ENCODE measurements at places on chromosomes 1 and 21.

DNA sequence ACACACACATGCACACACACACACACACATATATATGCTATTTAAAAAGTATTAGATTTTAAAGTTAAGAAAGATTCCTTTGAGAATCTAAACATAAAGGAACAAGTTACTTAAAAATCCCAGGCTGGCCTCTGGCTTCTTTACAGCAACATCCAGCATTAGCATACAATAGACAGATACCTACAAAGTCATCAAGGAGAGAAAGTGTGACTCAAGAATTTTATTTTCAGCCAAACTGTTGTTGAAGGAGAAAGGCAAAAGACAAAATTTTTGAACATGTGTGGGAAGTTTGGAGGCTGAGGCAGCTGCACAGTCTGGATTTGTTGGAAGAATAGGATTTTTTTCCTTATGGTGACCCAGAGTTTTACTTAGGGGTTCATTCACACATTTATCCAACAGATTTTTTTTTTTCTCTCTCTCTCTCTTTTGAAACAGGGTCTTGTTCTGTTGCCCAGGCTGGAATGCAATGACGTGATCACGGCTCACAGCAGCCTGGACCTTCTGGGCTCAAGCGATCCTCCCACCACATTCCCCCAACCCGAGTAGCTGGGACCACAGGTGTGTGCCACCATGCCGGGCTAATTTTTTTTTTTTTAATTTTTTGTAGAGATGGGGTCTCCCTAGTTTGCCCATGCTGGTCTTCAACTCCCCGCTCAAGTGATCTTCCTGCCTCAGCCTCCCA, 24.0 kb upstream of the SPOCD1 start:
- H3K27me3 ChIP-seq: no peaks in the 10 kb centered on the region
- no peak for DNase-seq
- no peaks in the 10 kb centered on the region for H3K4me1 ChIP-seq
- no peak overlapping the region for H3K4me3 ChIP-seq
- H3K27ac ChIP-seq: no peak overlapping the region
- H3K36me3 ChIP-seq: no peaks in the 10 kb centered on the region

DNA sequence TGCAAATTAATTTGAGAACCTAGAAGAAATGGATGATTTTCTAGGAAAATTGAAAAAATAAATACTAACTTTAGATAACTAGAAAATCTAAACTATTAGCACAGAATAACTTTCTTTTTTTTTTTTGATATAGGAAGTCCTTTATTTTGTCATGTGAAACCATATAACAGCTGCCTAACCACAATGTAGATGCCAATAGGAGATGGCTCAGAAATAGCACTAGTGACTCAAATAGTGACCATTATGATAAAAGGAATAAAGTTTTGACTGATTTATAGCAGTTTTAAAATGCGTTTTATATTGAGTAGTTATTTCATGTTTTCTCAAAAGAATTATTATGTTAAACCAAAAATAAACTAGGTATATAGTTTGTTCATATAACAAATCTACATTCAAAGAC, 158.0 kb upstream of the CACYBP start:
- no peak overlapping the region for H3K27ac ChIP-seq
- no peaks in the 10 kb centered on the region for H3K27me3 ChIP-seq
- H3K4me3 ChIP-seq: no peak overlapping the region
- H3K36me3 ChIP-seq: no peaks in the 10 kb centered on the region

DNA sequence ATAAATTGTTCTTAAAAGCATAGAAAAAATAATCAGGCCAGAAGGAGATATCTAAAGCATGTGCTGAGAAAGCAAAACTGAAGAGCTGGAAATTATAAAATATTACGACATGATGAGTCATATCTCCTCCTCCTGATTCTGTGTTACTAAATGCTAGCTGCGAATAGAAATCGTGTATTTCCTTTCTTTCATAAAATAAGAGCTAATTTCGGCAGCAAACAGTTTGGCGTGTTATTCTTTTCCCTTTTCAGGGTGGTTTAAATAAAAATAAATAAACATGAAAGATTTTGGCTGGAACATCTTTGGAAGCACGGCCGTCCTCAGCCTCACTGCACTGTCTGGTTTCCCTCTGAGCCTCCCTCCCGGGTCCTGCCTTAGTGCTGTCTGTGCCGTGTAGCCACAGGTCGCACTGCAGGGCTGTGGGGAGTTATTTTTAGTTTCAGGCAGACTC, 56.0 kb downstream of the ADARB1 start:
- H3K27me3 ChIP-seq: no peaks in the 10 kb centered on the region
- peak overlapping the region; percentile 24 for H3K4me3 ChIP-seq
- peaks cover 64% of the 10 kb centered on the region for H3K4me1 ChIP-seq

- DNase-seq: no peak
- H3K4me1 ChIP-seq: no peaks in the 10 kb centered on the region
- no peak overlapping the region for H3K4me3 ChIP-seq
- H3K27me3 ChIP-seq: no peaks in the 10 kb centered on the region
- no peak overlapping the region for H3K27ac ChIP-seq
These were observed 7.8 kb upstream of the CD46 start for GRCh38 chr1:207744000-207744534.

- peaks cover 44% of the 10 kb centered on the region for H3K4me1 ChIP-seq
- no peaks in the 10 kb centered on the region for H3K36me3 ChIP-seq
- H3K27me3 ChIP-seq: no peaks in the 10 kb centered on the region
- H3K4me3 ChIP-seq: peak overlapping the region; percentile 30
These were observed 2.1 kb upstream of the S100A2 start for GRCh38 chr1:153567621-153568366.

GRCh38 chr1:85137660-85138059, 63.2 kb downstream of the SYDE2 start:
- no peak overlapping the region for H3K27ac ChIP-seq
- no peaks in the 10 kb centered on the region for H3K36me3 ChIP-seq

DNA sequence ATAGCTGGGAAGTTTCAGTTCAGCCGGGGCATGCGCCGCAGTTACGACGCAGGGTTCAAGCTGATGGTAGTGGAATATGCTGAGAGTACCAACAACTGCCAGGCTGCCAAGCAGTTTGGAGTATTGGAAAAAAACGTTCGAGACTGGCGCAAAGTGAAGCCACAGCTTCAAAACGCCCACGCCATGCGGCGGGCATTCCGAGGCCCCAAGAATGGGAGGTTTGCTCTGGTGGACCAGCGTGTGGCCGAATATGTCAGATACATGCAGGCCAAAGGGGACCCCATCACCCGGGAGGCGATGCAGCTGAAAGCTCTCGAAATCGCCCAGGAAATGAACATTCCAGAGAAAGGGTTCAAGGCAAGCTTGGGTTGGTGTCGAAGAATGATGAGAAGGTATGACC, 9.9 kb downstream of the POGK start:
- peaks cover 15% of the 10 kb centered on the region for H3K4me1 ChIP-seq
- no peak overlapping the region for H3K27ac ChIP-seq
- peaks cover 60% of the 10 kb centered on the region for H3K36me3 ChIP-seq
- H3K4me3 ChIP-seq: no peak overlapping the region

- H3K4me1 ChIP-seq: peaks cover 59% of the 10 kb centered on the region
- no peaks in the 10 kb centered on the region for H3K36me3 ChIP-seq
- H3K4me3 ChIP-seq: no peak overlapping the region
- H3K27me3 ChIP-seq: peaks cover 46% of the 10 kb centered on the region
- no peak for DNase-seq
These were observed 8.7 kb upstream of the TNFRSF14 start for GRCh38 chr1:2547210-2548067.

GRCh38 chr1:155272466-155273342, 600 bp downstream of the CLK2 start:
- H3K27ac ChIP-seq: peak overlapping the region; percentile 96
- peaks cover 27% of the 10 kb centered on the region for H3K36me3 ChIP-seq
- H3K4me3 ChIP-seq: peak overlapping the region; percentile 75

- H3K27me3 ChIP-seq: no peaks in the 10 kb centered on the region
- DNase-seq: no peak
- no peaks in the 10 kb centered on the region for H3K36me3 ChIP-seq
These were observed 1129.5 kb downstream of the PLA2G4A start for GRCh38 chr1:187958207-187958606.

DNA sequence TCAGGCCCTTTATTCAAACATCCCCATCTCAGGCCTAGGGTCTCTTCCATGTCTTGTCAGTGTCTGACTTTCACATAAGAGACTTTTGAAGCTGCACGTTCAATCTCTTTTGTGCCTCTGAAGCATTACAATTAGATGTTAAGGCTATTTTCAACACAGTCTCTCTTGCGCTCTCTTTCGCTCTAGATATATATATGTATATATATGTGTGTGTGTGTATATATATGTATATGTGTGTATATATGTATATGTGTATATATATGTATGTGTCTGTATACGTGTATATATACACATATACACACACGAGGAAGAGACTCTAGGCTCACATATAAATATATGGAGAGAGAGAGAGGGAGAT, 162.5 kb upstream of the RNPC3 start:
- H3K4me1 ChIP-seq: no peaks in the 10 kb centered on the region
- no peak for DNase-seq
- H3K36me3 ChIP-seq: no peaks in the 10 kb centered on the region
- no peak overlapping the region for H3K27ac ChIP-seq

DNA sequence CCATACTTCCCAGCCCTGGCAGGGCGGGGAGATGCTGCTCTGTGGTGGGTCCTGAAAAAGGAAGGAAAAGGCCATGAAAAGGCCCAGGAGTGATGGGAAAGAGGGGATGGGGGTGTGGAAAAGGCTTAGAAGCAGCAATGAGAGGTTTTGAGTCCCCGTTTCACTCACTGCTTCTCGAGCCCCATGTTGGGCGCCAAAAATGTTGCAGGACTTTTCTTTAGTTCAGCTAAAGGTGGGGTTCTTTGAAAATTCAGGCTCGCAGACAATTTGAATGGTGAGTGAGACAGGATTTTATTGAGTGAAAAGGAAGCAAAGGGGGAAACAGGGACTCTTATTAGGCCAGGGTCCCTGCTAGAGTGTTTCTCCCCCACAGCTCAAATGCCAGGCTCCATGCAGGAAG, 93.1 kb downstream of the MRPS6 start:
- H3K27me3 ChIP-seq: no peaks in the 10 kb centered on the region
- no peak overlapping the region for H3K4me3 ChIP-seq
- H3K4me1 ChIP-seq: no peaks in the 10 kb centered on the region
- peaks cover 29% of the 10 kb centered on the region for H3K36me3 ChIP-seq
- peak; percentile 29 for DNase-seq

DNA sequence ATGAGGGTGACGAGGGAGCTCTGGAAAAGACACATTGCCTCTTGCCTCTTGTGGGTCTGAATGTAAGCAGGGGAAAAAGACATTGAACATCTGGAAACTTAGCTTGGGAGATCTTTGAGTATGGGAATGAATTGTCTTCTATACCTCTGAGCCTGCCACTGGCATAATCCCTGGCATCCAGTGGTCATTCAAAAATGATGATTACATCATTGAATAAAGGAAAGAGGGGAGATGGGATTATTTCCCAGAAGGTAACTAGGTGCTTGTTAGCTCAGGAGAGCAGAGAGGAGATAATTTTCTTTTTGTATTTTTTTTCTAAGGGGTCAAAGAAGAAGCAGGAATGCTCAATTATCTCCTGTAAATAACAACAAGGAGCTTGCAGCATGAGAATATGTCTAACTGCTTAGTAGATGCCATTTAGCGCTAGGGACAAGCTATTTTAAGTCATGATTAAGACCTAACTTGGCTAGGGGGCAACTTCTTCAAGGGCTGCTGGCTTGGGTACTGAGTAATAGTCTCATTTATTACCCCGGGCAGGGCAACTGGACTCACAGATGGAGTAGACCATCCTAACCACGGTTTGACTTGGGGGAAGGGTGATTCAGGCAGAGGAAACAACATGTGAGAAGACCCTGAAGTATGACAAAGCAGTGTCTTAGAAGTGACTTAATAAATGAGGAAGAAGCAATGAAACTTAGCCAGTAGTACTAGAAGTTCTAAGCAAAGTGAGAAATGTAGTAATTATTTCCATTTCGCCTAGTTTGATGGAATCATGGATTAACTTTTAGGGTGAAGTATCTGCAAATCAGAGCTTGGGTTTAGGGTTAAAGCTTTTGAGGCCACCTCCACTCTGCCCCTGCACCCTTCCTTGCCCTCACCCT, 11.0 kb upstream of the XCL2 start:
- no peaks in the 10 kb centered on the region for H3K27me3 ChIP-seq
- H3K36me3 ChIP-seq: no peaks in the 10 kb centered on the region
- DNase-seq: no peak

- H3K27ac ChIP-seq: no peak overlapping the region
- H3K4me1 ChIP-seq: no peaks in the 10 kb centered on the region
- no peak for DNase-seq
- no peaks in the 10 kb centered on the region for H3K36me3 ChIP-seq
- H3K27me3 ChIP-seq: no peaks in the 10 kb centered on the region
These were observed 10.9 kb upstream of the BATF3 start for GRCh38 chr1:212710566-212710965.

DNA sequence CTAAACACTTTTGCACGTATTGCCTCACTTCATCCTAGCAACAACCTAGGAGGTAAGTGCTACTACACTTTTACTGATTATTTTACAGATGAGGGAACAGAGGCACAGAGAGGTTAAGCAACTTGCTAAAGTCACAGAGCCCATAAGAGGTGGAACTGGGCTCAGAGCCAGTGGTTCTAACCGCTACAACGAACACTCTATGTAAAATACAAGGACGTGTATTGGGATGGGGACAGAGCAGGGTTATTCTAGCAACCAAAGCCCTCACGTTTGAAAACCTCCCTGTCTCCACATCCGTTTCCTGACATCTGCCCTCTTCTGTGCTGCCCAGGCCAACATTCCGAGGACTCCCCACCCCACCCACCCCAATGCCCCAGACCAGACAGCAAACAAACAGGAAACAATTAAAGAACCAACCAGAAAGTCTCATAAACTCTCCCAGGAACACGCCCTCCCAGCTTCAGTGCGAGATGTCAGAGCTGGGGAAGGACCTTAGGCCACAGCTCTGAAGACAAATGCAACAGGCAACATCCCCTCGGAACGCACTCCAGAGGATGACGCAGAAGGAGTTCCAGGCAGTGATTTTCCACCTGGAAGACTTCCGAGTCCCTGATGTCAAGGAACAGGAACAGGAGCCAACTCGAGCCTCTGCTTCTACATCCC, 41.1 kb downstream of the GLIS1 start:
- no peak overlapping the region for H3K4me3 ChIP-seq
- H3K27ac ChIP-seq: no peak overlapping the region
- no peaks in the 10 kb centered on the region for H3K4me1 ChIP-seq
- peak; percentile 77 for DNase-seq
- no peaks in the 10 kb centered on the region for H3K27me3 ChIP-seq
- no peaks in the 10 kb centered on the region for H3K36me3 ChIP-seq

GRCh38 chr1:158285756-158286241, 3.9 kb upstream of the CD1C start:
- H3K27ac ChIP-seq: no peak overlapping the region
- no peaks in the 10 kb centered on the region for H3K4me1 ChIP-seq
- H3K36me3 ChIP-seq: no peaks in the 10 kb centered on the region
- H3K27me3 ChIP-seq: no peaks in the 10 kb centered on the region

GRCh38 chr1:229986737-229987337, 80.2 kb upstream of the GALNT2 start:
- DNase-seq: no peak
- no peaks in the 10 kb centered on the region for H3K36me3 ChIP-seq
- no peaks in the 10 kb centered on the region for H3K4me1 ChIP-seq
- no peak overlapping the region for H3K27ac ChIP-seq
- H3K4me3 ChIP-seq: no peak overlapping the region

GRCh38 chr1:28926629-28927265, 12.4 kb downstream of the EPB41 start:
- peaks cover 25% of the 10 kb centered on the region for H3K4me1 ChIP-seq
- DNase-seq: no peak
- H3K27me3 ChIP-seq: no peaks in the 10 kb centered on the region
- no peaks in the 10 kb centered on the region for H3K36me3 ChIP-seq
- H3K27ac ChIP-seq: no peak overlapping the region

GRCh38 chr1:202569393-202570322, 140.6 kb downstream of the SYT2 start:
- no peak overlapping the region for H3K4me3 ChIP-seq
- peak overlapping the region; percentile 94 for H3K27ac ChIP-seq
- peaks cover 11% of the 10 kb centered on the region for H3K36me3 ChIP-seq
- DNase-seq: no peak
- no peaks in the 10 kb centered on the region for H3K27me3 ChIP-seq
